T-helper 17 cell (primary cell): ENCODE measurements at places on chromosomes 6 and 20.

- DNase-seq: no peak
These were observed 31.6 kb downstream of the SRC start for GRCh38 chr20:37377346-37378081.

DNA sequence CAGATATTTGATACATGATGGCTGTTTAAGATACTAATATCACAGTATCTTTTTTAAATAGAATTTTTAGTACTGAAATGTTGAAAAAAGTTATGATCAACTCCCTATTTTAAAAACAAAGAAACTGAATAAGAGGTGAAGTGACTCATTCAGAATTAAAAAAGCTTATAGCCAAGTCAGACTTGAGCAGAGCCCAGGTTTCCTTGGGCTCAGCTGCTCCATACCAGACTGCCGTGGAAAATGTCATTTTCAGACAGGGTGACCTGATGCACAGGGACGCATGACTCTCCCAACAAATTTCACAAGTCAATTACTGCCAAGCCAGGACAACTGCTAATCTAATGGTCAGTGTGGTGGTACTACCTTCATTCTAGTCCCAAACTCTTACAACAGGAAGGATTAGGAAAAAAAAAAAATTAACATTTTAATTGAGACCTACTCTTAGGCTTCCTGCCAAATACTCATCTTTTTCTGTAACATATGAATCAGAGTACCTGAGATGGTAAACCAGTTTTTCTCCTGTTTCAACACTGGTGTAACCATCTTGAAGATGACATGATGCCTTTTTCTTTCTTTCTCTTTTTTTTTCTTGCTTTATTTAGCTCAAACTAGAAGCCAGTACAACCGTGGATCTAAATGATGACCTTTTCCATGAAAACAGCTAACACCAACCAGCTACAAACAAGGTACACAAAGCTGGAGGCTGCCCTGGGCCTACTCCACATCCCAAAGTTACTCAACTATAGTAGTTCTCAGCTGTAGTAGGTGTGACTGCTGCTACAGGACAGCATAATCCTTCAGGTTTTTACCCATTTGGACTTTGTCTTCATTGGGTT is 30.5 kb downstream of the SLC22A23 start:
- no peak for DNase-seq

- no peak for DNase-seq
These were observed 557.3 kb upstream of the CITED2 start for GRCh38 chr6:139931747-139932146.

DNA sequence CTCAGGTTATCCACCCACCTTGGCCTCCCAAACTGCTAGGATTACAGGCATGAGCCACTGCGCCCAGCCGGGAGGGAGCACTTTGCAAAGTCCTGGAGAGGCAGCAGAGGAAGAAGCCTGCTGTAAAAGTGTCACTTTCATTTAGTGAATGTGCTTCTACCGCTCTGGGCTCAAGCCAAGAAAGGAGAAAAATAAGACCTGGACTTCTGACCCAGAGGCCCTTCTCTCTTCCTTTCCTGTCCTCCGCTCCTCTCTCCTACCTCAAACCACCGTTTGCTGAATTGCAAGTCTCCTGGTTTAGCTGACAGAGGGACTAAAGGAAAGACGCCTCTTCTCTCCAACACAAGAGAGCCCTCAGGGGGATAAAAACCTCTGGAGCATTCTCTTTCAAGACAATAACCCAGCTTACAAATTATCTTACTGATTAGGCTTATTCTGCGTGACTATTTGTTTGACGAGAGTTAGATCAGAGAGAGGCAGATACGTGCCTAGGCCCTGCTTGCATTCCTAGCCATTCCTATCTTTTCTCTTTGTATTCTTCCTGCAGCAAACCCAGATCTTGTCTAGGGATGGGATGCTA is 84.2 kb upstream of the SLC22A23 start:
- no peak for DNase-seq

DNA sequence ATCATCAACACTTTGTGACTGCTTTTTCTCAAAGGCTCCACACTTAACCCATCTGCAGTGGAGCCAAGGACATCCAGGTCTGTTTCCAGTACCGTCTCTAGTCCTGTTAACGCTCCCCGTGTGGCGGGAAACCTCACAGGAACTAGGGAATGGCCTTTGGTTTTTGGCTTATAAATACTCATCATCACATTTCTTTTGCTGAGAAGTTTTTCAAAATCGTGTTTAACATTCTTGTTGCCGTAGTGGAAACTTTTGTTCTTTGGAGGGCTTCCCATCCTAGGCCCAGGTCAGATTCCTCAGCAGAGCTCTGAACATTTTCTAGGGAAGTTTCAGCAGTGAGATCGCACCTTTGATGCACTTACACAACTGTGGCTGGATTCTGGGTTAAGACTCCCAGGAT is 24.6 kb downstream of the DAAM2 start:
- no peak for DNase-seq

- no peak for DNase-seq
These were observed 212.7 kb downstream of the PACRG start for GRCh38 chr6:162940426-162940825.

DNA sequence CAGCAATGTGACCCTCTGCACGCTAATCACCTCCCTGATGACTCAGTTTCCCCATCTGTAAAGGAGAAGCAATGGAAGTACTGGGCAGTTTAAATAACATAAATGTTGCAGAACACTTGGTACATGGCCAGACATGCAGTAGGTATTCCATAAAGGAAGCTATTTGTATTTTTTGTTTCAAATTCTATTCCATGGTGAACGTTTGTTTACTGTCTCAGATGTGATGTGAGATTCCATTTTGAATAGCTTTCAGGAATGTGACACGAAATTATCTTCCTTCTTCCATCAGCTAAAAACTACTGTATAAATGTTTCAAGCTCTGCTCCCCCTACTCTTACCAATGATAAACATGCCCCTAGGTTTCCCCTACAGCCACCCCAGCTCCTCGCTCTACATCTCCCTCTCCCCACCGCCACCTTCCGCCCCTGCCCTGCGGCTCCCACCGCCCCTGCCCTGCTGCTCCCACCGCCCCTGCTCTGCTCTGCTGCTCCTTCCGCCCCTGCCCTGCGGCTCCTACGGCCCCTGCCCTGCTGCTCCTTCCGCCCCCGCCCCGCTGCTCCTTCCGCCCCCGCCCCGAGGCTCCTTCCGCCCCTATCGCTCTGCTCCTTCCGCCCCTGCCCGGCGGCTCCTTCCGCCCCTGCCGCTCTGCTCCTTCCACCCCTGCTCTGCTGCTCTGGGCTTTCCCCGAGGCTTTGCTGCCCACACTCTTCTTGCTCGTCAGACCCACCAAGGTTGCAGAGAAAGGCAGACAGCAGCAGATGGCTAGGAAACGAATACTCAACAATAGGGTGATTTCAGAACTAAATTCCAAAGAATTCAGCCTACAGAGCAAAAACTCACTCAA is 78.9 kb downstream of the THBS2 start:
- no peak for DNase-seq

GRCh38 chr6:7419065-7419464 is 29.5 kb downstream of the RIOK1 start:
- no peak for DNase-seq

GRCh38 chr20:57693002-57693582 is 16.7 kb downstream of the PMEPA1 start:
- no peak for DNase-seq

DNA sequence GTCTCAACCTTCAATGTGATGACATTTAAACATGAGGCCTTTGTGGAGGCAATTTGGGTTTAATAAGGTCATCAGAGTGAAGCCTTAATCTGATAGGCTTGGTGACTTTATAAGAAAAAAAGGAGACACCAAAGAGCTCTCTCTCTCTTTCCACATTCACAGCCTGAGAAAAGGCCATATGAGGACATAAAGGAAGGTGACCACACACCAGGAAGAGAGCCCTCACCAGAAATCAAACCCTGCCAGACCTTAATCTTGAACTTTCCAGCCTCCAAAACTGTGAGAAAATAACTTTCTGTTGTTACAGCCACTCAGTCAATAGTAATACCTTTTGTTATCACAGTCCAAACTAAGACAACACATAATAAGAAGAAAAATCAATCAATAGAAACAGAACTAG is 47.7 kb downstream of the COL12A1 start:
- no peak for DNase-seq

DNA sequence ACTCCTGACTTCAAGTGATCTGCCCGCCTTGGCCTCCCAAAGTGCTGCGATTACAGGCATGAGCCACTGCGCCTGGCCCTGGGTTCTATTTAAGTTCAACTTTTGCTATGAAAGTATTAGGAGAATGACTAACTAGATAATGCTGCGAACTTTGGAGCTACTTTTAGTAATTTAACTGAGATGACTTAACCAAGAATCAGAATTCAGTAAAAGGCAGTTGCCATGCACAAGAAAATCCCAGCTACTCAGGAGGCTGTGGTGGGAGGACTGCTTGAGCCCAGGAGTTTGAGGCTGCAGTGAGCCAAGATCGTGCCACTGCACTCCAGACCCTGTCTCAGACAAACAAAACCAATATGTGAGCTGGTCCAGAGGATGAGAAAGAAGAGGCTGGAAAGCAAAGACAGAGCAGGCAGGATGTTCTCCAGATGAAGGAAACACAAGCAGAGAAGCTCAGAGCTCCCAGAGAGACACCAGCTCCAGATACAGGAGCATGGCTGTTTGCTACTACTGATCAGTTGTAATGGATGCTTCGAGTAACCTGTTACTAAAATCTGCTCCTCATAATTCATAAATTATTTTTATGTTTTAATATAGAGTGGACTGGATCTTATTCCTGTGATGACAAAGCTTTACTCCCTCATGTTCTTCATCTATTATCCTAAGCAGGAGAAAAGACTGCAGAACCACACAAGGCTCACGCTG is 23.9 kb downstream of the ZNF217 start:
- no peak for DNase-seq

DNA sequence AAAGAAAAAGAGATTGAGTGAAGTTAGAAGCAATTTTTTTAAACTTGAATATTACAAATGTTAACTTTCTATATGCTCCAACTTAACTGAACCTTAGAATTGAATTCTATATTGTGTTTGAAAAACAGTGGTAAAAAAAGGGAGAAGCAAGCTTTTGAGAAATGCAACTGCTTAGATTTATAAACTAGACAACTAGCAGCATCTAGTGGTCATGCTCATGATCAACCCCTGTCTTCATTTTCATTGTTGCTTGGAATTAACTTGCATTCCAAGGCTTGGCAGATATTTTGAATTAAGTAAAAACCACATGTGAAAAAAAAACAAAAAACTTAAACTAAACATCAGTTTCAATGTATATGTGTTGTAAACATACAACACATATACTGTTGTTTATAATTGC is 113.1 kb downstream of the C6orf58 start:
- DNase-seq: no peak

GRCh38 chr20:63505723-63506122 is 6.8 kb upstream of the EEF1A2 start:
- DNase-seq: no peak

GRCh38 chr20:2026514-2026913 is 32.7 kb upstream of the PDYN start:
- DNase-seq: no peak
